Stimulated activated CD4-positive, alpha-beta T cell treated with anti-CD3 and anti-CD28 coated beads, Interleukin-4, amount 100 ng/mL, for 4 hours (primary cell): ENCODE measurements at places on chromosomes 5 and 9.

DNA sequence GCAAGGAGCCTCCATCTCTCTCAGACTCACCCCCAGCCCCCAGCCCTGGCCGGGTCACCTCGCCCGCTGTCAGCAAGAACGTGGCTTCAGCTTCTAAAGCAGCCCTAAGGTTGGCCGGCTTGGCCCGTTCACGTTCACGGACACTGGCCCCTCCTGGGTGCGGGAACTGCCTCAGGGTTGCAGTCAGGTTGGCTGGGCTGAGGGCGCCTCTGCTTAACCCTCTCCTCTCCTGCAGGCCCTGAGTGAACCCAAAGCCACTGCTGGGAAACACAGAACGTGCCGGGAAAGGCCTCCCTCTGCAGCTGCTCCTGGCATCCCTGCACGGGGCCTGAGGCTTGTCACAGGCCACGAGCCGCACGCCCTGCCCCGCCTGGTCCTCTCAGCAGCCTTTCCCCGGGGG, 40.1 kb upstream of the UBAC1 start:
- DNase-seq = no peak

GRCh38 chr9:136090056-136090735, 4.9 kb downstream of the NACC2 start:
- no peak for DNase-seq

DNA sequence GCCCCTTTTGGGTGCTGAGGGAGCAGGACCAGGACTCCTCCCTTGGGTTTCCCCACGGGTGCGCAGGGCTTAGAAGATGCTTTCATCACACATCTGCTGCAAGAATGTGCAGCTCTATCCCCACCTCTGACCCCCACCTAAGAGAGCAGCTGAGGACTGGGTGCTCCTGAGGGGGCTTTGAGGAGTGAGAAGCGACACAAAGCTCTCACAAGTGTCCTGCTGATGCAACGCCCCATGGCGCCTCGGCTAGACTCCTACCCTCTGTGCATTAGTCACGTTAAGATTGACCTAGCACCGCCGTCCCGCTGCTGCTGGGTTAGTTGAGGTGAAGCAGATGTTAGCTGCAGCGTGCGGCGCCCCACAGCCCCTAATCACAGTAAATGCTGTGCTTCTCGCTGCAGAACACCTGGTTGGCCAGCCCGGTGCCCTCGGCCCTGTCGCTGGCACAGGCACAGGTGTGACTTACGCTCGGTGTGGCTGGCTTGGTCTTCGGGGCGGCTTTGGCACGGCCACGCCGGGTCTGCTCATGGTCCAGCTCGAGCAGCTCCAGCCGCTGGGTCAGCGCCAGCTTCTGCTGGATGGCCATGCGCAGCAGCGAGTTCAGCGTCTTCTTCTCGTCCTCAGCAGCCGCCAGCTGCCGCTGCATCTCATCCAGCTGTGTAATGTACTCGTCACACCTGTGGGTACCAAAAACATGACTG, 45.0 kb upstream of the IPPK start:
- no peak for DNase-seq

DNA sequence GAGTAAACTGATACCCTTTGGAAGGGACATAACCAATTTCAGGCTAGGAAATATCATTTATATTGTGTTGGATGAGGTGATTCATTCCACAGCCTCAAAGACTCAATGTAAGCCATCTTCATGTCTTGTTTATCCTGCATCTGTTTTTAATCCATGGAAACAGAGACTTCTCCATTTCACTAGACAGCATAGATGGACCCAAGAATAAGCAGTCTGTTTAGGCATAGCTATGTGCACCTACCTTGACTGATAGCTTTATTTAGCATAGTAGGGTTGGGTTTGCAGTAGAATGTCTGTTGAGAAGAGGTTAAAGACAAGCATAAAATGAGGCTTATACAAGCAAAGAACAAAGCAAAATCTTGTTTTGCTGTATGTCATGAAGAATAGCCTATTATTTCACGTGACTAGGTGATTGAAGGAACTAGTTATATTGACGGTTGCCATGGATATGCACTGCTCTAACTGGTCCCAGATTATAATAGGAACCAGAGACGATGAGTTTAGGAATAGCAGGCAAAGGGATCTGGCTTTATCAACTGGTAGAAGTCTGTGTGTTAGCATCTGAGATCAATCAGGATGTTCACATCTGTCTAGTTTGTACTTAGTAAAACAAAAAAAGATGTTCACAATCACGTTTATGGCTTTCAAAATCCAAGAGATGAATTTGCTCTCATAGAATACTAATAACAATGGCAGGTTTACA, 154.8 kb upstream of the KLF9 start:
- DNase-seq = no peak

DNA sequence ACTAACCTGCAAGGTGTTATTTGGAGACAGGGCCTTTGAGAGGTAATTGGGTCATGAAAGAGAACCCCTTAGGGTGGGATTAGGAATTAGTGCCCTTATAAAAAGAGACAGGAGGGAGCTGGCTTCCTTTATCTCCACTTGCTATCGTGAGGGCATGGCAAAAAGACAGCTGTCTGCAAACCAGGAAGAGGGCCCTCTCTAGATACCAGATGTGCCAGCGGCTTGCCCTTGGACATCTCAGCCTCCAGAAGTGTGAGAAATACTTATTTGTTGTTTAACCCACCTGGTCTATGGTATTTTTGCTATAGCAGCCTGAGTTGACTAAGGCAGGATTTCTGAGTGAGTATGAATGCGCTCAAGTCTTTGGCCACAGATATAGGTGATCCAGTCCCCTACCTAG, 978 bp upstream of the RGS14 start:
- no peak for DNase-seq

- DNase-seq = no peak
Observed at GRCh38 chr5:168737066-168737465, 157.9 kb upstream of the PANK3 start.

DNA sequence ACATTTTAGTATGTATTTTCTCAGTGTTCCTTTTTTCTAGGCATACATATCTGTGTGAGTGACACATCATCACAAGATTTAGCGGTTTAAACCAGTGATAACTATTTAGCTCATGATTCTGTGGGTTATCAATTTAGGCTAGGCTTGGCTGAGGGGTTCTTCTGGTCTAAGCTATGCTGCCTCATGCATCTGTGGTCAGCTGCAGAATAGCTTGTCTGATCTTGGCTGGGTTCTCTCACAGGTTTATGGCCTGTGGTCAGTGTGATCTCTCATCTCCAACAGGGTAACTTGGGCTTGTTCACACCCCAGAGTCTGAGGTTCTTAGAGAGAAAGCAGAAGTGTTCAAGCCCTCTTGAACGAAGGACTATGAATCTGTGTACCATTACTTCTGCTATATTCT, 363.3 kb downstream of the KDM4C start:
- DNase-seq = no peak

GRCh38 chr9:95336281-95336680, 18.8 kb upstream of the FANCC start:
- DNase-seq = peak; percentile 23

DNA sequence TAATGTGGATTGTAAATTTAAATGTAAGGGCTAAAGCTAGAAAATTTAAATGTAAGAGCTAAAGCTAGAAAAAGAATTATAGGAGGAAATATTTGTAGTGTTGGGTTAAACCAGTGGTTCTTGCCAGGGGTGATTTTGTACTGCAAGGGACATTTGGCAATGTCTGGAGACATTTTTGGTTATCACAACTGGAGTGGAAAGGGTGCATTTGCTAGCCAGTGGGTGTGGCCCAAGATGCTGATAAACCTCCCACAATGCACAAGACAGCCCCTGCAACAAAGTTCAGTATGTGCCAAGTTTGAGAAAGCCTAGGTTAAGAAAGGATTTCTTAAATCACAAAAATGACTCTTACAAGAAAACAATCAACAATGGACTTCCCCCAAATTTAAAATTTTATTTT, 31.6 kb upstream of the ELL2 start:
- DNase-seq = no peak

GRCh38 chr9:71690063-71690688, 78.1 kb downstream of the CEMIP2 start:
- DNase-seq = no peak

GRCh38 chr9:106883030-106883429, 20.1 kb downstream of the ZNF462 start:
- DNase-seq = no peak

DNA sequence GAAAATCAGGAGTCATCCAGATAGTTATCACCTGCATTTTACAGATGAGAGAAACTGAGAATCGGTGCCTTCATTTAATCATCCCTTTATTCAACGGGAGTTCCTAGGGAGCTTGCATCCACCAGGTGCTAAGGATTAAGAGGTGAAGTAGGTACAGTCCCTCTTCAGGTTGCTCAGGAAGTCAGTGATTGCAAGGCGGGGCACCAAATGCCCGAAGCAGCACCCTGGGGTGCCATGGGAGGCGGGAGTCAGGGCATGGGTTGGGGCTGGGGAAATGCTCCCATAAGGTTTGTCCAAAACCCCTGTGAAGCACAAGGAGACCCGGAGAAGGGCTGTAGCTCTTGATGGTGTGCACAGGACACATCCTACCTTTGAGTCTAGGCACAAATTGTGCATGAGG, 98.8 kb upstream of the KLF4 start:
- DNase-seq = no peak

DNA sequence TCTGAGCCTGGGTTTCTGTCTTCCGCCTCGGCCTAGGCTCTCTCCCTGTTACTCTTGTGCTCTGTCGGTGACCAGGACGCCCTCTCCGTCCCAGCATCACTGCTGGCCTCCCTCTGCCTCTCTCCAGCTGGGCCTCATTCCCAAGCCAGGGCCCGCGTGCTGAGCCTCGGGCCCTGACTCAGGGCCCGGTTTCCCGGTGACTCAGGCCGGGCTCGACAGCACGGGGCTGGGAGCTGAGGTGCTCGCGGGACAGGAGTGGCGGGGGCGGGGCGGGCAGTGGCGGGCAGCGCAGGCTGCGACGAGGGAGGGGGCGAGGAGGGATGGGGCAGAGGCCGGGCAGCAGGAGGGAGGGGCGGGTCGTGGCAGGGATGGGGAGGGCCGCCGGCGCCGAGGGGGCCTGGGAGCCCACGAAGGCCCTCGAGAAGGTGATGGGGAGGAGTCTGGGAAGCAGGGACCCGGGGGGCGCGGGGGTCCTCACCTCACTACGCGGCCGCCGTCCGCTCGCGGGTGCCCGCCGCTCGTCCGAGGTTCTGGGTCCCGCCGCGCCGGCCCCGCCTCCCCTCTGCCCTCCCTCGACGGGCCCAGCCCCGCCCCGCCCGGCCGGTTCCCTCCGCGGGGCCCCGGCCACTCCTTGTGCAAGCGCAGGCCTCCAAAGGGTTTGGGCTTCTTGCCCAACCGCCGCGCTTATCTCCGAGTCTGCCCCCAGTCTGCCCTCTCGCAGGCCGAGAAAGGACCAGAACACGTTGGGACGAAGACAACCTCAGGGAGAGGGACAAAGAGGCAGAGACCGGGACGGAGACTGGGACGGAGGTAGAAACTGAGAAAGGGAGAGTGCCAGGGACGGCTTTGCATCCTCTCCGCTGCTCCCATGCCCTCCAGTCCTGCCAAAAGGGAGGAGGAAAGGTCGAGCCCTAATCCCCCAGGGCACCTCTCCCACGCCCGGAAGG, at the start of gene ARAP3:
Gene ARAP3, minus strand, starts transcription at position 536 of the 947 bp plus-strand sequence. CDS start 1,744 bp downstream, outside the sequence.
- peak; percentile 40 for DNase-seq

DNA sequence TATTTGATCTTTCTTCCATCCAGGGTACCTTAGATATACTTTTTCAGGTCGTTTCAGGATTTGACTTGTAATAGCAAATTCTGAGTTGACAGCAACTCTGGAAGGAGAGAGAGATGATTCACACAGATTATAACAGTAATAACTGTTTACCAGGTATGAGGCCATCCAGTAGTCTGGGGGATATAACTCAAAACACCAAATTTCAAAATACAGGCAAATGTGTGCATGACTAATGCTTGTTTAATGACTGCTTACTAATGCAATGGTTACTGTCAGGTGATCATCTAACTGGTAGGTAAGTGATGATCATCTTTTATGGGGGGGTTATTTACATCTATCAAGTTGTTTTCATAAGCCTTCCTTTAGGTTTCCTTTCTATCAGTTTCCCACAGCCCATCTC, 412.3 kb downstream of the MAT2B start:
- DNase-seq = no peak

- no peak for DNase-seq
Observed at GRCh38 chr9:131575946-131576853, 30.9 kb downstream of the PRRT1B start.

DNA sequence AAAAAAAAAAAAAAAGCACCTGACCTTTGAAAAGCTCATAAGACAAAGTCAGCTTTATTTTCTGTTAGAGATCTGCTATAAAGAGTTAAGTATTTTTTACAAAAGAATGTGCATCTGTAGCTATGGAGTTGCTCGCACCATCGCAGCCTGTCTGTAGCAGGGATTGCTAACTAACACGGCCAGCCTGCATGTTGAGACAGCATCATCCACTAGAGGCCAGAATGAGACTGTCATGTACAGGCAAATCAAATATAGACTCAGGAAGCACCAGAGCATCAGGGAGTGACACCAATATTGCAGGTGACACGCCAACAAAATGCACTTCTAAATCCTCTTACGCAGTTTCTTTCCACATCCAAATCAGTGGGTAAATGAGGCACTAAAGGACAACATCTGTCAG, 136.3 kb upstream of the RASEF start:
- DNase-seq = no peak

- no peak for DNase-seq
Observed at GRCh38 chr9:110975969-110976368, 62.3 kb downstream of the LPAR1 start.

- no peak for DNase-seq
Observed at GRCh38 chr5:1722877-1723276, 76.8 kb downstream of the MRPL36 start.

DNA sequence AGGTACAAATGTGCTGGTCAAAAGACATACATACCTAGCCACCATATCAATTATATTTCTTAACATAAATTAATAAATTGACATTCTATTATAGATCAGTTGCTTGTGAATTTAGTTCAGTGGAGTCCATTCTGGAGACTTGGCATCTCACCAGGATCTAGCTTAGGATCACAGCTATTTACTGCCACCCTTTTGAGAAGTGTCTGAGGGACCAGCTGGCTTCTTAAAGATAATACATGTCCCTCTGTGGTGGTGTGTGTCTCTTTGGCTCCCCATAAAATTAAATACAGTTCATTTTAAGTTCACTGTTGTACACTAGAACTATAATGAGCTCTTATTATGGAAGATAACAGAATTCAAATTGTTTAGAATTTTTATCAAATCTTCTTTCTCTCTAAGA, 290.7 kb downstream of the PRELID2 start:
- DNase-seq = no peak

DNA sequence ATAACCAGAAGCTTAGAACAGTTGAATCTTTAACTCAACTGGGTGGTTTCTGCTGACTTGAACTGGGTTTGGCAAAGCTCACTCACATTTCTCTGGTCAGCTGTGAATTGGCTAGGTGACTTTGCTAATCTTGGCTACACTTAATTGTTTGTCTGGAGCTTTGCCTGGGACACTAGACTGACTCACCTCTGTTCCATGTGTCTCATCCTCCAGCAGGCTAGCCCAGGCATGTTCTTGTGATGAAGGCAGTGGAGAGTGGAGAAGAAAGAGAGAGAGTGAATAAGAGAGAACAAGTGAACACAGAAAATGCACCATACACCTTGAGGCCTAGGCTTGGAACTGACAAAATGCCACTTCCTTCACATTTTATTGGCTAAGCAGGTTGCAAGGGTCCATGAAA, 32.6 kb downstream of the SPATA31D1 start:
- no peak for DNase-seq
